ENCODE measurements at places on chromosomes 1 and 21.

DNA sequence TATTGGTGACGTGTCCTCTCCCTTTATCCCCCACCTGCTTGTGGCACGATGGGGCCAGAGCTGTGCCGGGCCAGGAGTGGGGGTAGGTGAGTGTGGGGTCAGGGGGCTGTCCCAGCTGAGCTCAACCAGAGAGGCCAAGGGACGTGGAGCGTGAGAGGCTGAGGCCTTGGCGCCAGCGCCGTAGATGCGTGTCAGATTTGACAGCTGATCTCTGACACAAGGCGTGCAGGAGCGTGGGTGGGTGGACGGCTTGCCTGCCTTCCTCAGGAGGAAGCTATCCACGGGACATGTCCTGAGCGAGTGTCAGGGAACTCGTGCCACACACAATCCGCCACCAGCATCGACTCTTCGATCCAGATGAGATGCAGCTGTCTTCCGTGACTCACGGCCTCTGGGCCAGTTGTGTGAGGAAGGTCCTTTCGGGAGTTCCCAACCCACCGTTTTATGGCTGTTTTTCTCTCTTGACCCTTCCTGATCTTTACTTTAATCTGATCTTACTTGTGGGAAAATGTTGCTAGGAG lies 56.7 kb downstream of the SPSB1 start:
- no peak for DNase-seq

- DNase-seq: peak; percentile 12
These were observed 28.8 kb downstream of the VANGL2 start for GRCh38 chr1:160429125-160429561.

GRCh38 chr1:198113342-198113750 lies 43.5 kb upstream of the NEK7 start:
- DNase-seq: no peak

DNA sequence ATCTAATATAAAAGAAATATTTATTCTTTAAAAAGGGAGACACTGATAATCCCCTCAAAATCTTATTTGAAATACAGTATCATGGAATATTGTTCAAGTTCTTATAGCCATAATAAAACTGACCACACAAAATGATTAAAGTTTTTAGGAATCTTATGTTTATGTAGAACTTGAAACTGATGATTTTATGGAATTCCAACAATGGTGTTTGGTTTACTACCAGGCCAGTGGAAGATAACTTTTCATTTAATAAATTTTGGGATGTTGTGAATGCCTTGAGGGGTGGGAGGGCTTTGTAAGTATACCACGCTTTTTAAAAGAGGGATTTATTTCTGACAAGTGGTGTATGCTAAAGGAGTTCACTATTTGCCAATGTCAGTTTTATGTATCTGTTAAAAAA lies 87.7 kb downstream of the RAB3GAP2 start:
- DNase-seq: no peak

- DNase-seq: no peak
These were observed 42.3 kb upstream of the PDC start for GRCh38 chr1:186503190-186503589.

DNA sequence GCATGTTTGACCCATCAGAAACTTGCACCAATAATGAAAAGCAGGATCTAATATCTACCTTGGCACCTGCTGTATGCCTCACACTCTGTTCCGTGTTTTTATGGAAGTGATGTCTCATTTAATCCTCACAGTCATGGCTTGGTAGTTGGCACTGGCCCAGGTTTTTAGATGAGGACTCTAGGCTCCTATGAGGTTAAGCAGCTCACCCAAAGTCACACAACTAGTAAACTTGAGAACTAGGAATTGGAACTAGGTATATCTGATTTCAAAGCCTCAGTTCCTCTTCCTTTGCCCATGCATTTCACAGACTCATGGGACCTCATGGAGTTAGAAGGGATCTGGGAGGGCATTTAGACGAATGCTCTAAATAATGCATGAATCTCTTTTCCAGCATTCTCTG lies 21.3 kb upstream of the TARBP1 start:
- DNase-seq: no peak

- no peak for DNase-seq
These were observed 478 bp downstream of the MAD2L2 start for GRCh38 chr1:11680270-11681070.

GRCh38 chr1:17027403-17027802 lies 15.7 kb upstream of the ATP13A2 start:
- DNase-seq: no peak

GRCh38 chr1:22778862-22779520 lies 68.4 kb downstream of the EPHB2 start:
- DNase-seq: no peak

DNA sequence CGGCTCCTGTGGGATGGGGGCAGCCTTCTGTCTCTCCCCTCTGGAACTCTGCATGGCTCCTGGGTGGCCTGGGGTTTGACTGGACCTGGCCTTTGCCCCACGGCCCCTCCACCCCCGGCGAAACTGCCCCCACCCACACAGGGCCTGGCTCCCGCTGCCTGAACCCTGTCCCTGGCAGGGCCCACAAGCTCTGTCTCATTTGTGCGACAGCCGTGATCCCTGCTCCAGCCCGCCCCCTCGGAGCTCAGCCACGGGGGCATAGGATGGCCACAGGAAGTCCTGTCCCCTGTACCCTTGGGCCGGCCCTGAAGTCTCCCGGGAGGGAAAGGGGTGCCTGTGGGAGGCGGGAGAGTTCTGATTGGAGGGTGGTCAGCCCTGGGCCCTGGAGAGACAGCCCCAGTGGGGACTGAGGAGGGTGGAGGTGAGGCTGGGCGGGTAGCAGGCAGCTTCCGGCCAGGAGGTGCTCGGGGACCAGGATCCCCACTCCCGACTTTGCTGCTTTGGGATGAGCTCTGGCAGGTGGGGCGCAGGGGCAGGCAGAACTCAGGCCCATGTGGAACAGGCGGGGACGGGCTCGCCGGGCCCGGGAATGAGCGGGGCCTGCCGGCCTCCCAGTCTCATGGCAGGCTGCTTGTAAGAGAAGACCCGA lies 45.1 kb downstream of the SLX9 start:
- DNase-seq: no peak

GRCh38 chr1:173392895-173393658 lies 84.1 kb upstream of the PRDX6 start:
- no peak for DNase-seq

- DNase-seq: peak; percentile 6
These were observed 32.8 kb upstream of the DNASE2B start for GRCh38 chr1:84365225-84366221.

GRCh38 chr1:115296981-115297380 lies 41.1 kb downstream of the NGF start:
- DNase-seq: no peak

DNA sequence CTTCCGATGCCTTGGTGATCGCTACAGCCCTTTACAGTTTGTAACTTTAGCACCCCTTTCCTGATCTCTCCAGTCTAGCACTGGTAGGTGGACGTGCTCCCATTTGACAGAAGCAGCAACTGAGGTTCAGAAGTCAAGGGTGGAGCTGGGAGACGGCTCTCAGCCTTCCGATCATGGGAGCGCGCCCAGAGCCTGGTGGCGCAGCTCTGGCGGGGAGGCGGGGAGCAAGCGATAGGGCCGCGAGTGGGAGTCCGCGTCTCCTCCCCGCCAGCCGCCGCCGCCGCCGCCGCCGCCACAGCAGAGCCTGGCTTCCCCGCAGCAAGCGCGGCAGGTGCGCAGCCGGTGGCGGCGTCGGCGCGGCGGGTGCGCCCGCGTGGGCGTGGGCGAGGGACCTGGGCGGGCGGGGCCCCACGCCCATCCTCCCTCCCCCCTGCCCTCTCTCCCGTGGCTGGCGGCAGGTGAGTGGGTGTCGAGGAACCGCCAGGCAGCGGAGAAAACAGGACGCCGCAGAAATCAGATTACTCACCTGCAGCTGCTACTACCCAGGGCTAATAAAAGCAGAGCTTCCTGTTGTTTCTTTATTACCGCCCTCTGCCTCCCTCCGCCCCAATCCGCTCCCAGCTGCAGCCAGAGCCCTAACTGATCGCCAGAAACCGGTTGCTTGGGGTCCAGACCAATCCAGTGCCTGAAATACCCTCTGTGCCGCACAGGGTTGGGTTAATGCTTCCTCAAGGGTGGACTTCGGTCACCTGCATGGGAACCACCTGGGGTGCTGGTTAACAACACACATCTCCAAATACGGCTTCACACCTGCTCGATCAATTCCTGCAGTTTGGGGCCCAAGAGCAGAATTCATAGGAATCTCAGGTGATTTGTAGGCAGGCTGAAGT lies 60.2 kb upstream of the ID3 start:
- DNase-seq: peak; percentile 87

DNA sequence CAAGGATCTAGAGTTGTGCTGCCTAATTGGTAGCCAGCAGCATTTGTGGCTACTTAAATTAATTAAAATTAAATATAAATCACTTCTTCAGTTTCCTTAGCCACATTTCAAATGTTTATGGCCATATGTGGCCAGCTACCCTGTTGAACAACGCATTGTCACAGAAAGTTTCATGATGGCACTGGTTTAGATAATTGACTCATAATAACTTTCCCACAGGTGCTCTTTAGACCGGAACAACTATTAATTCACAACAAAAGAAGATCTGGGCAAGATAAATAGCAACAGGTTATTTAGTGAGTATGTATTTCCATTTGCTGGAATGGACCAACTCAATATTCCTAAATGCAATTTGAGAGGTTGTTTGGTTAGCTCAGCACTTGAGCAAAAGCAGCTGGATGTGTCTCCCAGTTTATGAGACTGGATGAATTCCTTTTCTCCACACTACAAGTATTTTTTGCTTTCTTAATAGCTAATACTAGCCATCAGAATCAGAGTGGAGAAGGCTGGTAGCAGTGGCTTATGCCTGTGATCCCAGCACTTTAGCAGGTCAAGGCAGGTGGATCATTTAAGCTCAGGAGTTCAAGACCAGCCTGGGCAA lies 3.7 kb upstream of the AMIGO1 start:
- no peak for DNase-seq

GRCh38 chr1:56638248-56638647 lies 6.9 kb upstream of the PRKAA2 start:
- DNase-seq: no peak

- no peak for DNase-seq
These were observed 9.1 kb upstream of the SLC19A1 start for GRCh38 chr21:45551316-45551715.

DNA sequence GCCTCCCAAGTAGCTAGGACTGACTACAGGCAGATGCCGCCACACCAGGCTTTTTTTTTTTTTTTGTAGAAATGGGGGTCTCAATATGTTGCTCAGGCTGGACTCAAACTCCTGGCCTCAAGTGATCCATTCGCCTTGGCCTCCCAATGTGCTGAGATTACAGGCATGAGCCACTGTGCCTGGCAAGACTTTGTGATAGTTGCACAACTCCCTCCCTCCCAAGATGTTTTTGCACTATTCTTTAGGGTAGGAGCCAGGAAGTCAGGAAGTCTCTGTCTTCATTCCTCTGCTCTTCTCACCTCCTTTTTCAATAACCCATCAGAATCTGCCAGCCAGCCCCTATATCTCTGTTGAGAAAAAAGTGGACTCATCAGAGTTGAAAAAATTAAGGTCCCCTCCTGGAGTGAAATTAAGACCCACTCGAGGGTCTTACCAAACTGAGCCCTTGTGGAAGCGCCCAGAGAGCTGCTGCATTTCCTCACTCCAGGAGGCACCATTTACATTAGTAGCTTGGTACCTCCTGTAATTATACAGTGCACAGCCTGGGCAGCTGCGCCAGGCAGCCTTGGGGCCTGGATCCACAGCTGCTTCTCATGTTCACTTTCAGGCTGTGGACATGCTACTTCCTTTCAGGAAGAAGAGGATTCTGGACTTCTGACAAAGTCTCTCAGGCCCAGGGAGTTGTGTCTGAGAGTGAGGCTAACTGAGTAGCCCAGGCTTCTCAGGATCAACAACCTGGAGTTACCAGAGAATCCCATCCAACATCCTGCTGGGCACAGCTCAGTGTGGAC lies 24.0 kb downstream of the TCEA3 start:
- DNase-seq: no peak

GRCh38 chr1:209696673-209697072 lies 8.0 kb upstream of the HSD11B1 start:
- no peak for DNase-seq

- no peak for DNase-seq
These were observed 32.0 kb upstream of the EPHA8 start for GRCh38 chr1:22531251-22531650.

- no peak for DNase-seq
These were observed 42.1 kb downstream of the POU2F1 start for GRCh38 chr1:167262836-167263235.

Data from GM10248 (cell line).